NCI-H1092 (cell line): ENCODE measurements at places on chromosomes 13 and 19.

GRCh38 chr19:3370214-3370720, 3.9 kb downstream of the NFIC start:
- no peak for DNase-seq

- DNase-seq = no peak
Measured at GRCh38 chr19:47881757-47882156, 4.4 kb downstream of the SULT2A1 start.

GRCh38 chr13:98476106-98476505, 100.8 kb downstream of the STK24 start:
- DNase-seq = no peak

DNA sequence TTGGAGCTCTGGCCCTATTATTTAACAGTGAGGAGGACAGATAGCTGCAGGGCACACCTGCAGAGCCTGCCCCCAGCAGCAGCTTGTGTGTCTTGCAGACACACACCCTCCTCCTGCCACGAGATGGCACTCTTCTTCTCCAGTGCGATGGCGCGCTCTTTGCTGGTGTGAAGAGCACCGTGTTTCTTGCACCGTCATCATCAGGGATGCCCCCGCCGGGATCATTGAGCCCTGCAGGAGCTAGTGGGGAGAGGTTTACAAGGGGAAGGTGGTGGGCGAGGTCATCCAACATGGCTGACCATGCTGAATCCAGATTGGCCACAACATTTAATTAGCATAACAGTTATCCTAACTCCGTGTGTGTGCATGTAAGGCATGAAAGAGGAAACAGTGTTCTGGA, 105.6 kb downstream of the RAB20 start:
- DNase-seq = peak; percentile 76

DNA sequence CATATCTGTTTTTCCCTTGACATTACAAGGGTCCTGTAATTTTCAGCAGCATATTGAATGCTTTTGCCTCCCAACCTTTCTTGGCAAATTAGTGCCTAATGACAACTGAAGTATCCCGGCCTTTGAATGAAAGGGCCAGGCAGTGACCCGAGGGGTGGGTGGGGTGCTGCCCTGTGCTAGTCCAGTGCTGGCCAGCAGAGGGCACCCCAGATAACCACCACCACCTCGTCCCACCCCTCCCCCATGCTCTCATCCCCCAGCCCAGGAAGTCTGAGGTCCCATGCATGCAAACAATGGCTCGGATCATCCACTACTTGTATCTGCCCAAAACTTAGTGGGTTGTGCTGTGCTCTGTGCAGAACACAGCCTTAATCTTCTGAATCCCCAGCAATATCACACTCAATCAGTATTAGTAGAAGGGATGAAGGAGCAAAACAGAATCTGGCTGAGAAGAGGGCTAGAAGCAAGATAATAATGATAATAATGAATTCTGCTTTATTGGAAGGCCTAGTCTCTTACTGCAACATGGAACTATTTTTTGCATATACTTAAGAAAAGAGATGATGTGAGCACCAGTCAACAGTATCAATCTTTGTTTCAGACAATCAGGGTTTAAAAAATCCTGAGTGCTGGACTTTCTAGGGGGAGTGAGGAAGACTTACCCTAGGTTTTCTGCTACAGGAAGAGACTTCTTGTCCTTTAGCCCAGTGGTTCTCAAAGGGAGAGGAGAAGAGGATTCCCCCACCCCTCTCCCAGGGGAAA, 3.8 kb downstream of the ATP12A start:
- peak; percentile 8 for DNase-seq

- no peak for DNase-seq
Measured at GRCh38 chr13:26502826-26503225, 54.7 kb upstream of the WASF3 start.

- DNase-seq = no peak
Measured at GRCh38 chr19:16591803-16592556, 19.8 kb upstream of the SLC35E1 start.

DNA sequence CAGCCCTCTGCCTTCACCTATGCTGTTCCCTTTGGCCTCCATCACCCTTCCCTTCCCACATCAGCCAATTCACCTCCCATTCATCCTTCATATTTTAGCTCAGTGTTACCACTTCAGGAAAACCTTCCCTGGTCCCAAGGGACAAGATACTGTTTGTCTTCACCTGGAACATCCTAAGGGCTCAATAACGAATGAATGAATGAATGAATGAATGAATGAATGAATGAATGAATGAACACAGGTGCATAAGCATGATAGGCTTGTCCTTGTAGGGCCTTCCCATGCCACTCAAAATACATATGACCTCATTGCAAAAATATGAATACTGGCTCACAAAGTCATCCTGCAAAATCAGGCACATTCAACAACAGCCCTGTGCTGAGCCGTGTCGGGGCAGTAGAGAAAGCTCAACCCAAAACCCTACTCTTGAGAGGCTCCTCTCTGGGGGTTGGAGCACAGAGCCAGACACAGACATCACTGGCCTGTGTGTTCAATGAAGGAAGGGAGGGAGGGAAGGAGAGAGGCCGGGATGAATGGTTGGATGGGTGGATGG, 33.7 kb upstream of the TPM4 start:
- no peak for DNase-seq

- no peak for DNase-seq
Measured at GRCh38 chr13:46170268-46170667, 11.7 kb downstream of the LCP1 start.
